Fibroblast of skin of abdomen (primary cell): ENCODE measurements at places on chromosomes 3 and 15.

GRCh38 chr15:24961967-24962366 is 7.2 kb downstream of the SNRPN start:
- DNase-seq: no peak

DNA sequence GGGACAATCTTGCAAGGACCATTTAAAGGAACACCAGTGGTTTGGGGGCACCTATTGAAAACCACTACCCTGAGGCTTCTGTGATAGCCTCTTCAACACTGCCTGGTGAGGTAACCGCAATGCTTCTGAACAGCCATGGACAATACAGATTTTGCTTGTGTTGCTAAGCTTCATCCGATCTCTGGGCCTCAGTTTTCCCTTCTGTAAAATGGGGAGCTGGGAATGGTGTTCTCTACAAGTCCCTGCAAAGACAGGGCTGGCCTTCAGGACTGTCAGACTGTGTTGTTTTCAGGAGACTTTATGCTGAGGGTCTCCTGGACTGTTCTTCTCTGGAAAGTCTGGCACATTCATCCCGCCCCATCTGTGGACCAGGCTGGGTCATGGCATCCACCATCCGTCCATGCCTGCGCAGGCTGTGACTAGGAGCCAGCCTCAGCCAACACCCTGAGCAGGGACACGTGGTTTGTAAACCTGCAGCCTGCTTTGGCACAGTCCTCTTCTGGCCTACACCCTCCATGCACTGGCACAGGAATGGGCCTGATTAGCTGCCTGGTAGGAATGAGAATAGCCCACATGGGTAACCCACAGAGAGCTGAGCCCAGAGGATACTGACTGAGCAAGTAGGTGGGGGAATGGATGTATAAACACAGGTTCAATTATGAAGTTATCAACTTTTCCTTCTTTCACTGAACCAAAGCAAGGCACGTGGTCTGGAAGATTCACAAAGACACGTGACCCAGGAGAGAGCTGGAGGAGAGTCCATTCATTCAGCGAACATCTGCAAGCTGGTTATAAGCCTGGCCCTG is 55.3 kb downstream of the ROPN1B start:
- DNase-seq: no peak

- DNase-seq: no peak
Observed at GRCh38 chr15:85543741-85544155, 163.3 kb downstream of the AKAP13 start.

DNA sequence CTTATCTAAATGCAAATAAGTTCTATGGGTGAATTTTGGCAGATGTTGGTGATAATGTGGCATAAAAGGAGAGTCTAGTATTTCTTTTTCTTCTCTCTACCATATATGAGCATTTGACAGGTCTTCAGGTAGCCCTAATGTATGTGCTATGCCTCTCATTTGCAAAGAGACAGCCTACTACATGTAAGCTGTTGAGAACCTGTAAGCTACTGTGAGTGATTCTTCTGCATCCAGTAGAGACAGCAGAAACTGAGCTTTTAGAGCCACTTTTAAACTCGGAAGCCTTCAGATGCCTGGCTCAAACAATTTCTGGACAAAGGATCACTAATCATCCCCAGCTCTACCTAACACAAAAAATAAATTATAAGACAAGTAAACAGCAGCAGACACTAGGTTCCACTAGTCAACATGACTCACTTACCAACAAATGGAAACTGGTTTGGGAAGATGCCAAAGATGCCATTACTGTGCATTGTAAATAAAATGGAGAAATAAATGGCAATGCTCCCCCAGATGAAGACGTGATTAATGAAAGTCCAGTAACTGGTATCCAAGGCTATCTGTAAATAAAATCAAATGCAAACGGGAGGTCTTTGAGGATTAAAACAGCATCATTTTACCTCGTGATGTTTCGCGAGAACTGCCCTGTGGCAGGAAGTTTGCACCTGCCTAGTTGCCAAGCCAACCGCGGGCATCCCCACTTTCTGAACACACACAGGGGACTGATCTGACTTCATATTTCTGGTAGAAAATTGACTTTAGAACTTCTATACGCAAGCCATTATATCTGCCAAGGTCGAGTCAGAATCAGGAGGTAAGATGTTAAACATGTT is 245.3 kb downstream of the DTWD1 start:
- no peak for DNase-seq

- DNase-seq: peak; percentile 32
Observed at GRCh38 chr3:55579496-55579895, 92.4 kb upstream of the WNT5A start.
